ENCODE measurements at places on chromosomes 1 and 21.

DNA sequence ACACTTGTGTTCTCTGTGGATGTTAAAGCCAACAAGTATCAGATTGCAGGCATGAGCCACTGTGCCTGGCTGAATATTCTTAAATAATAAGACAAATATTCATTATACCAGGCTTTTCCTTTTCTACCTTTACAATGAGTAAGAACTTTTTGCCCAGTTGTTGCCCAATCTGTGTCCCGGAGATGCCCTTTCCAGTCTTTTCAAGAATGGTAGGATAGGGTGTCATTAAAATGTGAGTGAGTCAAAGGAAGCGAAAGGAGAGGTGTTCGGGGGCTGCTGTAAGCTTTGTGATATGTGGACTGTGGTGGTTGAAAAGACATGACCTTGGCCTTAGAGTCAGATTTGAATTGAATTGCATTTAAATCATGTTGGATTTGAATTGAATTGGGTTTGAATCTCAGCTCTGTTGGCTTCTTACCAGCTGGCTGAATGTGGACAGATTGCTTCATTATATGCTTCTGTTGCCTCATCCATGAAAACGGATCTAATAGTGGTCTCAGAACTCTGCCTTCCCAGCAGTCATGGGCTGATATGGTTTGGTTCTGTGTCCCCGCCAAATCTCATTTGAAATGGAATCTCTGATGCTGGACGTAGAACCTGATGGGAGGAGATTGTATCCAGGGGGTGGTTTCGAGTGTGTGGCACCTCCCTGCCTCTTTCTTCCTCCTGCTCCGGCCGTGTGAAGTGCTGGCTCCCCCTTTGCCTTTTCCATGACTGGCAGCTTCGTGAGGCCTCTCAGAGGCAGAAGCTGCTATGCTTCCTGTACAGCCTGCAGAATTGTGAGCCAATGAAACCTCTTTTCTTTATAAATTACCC lies 22.7 kb upstream of the AADACL3 start:
- DNase-seq = no peak

- DNase-seq = no peak
Measured at GRCh38 chr1:25807480-25808390, 7.7 kb downstream of the SELENON start.

DNA sequence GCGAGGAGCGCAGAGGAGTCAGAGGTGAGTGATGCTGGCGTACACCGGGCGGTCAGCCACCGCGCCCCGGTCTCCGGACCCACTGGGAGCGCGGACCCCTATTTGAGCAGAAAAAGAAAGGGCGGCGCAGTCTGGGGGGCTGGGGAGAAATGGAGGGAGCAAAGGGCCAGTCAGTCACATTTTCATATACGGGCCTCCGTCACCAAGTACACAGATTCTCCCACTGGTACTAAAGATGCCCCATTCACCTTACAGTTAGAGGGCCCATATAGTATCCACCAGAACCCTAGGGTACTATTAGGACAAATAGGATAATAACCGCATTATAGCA lies 573 bp downstream of the C2CD4D start:
- DNase-seq = no peak

DNA sequence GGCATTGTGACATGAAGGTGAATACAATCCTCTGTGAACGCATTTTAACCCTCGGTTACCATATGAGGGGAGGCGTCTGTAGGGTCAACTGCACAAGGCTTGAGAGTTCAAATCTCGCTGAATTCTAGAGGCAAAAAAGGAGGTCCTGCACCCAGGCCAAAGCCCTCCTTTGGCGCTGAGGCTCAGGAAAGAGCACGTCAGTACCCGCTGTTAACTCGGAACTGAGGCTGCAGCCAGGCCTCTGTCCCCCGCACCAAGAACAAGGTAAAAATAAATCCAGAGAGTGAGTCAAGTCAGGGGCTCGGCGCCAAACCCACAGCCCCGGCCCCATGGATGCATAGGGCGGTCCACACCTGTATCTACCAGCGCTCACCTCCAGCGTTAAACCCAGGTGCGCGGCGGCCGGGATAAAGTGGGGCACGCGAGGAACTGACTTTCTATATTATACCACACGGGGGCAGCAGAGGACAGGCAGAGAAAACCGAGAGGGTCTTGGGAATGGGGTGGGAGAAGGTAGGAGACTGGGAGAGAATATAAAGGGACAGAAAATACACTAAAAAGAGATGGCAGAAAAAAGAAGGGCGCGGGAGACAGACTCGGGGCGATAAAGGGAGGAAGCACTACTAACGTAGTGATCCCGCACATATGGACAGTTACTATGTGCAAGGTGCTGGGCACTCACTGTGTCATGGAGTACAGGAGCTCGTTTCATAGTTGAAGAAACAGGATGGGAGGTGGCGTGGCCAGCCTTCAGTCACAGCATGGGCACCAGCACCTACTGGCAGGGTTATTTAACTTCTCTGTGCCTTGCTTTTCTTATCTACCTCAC lies 54.9 kb downstream of the DMRTA2 start:
- no peak for DNase-seq

DNA sequence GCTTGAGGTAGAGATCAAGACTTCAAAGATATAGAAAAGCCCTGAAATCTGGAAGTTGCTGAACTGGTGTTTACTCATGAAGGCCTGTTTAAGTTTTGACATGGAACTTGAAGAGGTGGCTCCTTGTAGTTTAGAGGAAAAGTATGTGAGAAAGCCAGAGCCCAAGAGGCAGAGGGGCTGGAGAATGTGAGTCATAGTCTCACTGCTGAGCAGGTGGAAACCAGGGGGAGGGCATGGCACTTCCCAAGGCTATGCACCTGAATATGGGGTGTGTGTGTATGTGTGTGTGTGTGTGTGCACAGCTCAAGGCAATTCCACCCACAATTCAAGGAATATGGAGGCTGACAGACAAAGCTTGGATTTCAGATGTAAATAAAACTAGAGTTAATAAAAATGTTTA lies 46.8 kb upstream of the C1orf198 start:
- DNase-seq = no peak

GRCh38 chr1:46687093-46687659 lies 15.5 kb downstream of the TEX38 start:
- DNase-seq = no peak
